Fibroblast of skin of right quadriceps (primary cell): ENCODE measurements at places on chromosomes 6 and 20.

DNA sequence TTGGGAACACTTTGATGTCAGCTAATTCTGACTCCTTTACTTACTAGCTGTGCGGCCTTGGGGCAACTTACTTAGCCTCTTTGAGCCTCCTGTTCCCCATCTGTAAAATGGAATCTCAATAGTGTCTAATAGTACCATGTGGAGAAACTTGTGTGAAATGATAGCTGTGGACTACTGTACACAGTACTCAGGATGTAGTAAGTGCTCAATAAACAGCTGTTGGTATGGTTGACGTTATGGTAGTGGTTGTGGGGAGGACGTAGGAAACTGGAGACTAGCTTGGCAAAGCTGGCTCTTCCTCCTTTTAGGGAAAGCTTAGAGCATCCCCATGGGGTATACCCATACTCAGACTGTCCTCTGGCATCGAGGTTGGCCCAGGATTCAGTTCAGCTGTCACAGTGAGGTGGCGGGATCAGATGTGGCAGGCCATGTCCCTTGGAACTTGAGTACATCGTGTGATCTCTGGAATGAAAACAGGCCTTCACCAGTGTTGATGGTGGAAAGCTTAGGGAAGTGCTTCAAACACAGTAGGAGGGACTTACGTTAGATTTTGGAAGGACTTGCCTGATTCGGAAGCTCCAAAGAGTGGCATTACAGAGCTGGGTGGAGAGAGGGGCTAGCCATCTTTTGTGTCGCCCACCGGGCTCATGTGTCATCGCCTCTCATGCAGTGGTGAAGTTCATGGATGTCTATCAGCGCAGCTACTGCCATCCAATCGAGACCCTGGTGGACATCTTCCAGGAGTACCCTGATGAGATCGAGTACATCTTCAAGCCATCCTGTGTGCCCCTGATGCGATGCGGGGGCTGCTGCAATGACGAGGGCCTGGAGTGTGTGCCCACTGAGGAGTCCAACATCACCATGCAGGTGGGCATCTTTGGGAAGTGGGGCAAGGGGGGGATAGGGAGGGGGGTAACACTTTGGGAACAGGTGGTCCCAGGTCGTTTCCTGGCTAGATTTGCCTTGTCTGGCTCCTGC, 7.1 kb downstream of the VEGFA start:
- no peak for DNase-seq

DNA sequence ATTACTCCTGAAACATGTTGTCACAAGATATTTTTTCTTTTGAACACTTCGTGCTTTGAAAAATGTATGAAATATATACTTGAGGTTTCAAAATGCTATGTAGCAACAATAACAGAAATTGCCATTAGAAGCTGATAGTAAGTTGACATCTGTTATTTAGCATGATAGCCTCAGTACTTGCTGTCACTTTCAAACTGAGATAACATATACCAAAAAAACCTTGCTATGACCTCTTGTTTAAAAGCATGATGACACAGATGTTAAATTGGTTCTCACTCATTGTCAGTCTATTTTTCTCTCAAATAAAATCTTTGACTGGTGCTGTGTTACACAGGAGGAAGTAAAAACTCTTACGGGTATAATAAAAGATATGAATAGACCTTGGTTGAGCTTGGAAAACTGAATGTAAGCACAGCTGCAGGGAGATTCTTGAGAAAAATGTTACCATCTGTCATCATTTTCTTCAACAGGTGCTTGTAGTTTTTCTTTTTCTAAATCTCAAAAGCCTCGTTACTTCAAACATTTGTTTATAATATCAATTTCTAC, 18.6 kb downstream of the MOXD1 start:
- DNase-seq, result no peak

GRCh38 chr6:139144490-139145085, 9.7 kb downstream of the HECA start:
- DNase-seq, result no peak

DNA sequence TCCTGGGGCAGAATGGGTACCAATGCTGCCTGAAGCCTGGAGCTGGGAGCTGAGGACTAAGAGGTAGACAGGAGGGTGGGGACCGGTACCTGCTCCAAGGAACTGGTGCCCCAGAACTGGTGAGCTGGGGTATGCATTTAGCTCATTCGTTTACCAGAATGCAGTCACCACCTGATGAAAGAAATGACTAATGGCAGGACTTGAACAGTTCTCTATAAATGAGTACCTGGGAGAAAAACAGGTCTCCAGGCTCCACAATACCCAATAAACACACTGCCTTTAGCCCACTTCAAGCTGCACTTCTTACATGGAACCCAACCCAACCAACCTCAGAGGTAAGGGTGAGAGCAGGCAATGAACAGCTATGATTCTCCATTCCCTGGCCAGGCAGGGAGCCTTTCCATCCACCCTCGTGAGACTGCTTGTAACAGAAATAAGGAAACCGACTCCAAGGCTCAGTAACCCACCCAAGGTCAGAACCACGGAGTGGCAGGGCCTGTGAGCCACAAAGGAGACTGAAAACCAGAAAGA, 15.4 kb downstream of the FKBP1A start:
- DNase-seq, result no peak

- DNase-seq, result no peak
Observed at GRCh38 chr6:151535476-151536187, 41.8 kb downstream of the CCDC170 start.

DNA sequence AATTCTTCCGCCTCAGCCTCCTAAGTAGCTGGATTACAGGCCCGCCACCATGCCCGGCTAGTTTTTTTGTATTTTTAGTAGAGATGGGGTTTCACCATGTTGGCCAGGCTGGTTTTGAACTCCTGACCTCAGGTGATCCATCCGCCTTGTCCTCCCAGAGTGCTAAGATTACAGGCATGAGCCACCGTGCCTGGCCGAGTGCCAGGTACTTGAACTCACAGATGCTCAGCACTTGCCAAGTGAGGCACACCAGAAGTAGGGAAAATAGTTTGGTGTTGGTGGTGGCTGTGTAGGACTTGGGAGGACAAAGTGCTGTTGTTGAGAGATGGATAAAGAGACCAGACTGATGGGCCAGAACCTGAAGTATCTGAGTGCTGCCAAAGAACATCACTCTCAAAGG, 40.0 kb upstream of the MBOAT1 start:
- DNase-seq, result no peak

GRCh38 chr20:5491455-5491854, 174.7 kb upstream of the PROKR2 start:
- no peak for DNase-seq

DNA sequence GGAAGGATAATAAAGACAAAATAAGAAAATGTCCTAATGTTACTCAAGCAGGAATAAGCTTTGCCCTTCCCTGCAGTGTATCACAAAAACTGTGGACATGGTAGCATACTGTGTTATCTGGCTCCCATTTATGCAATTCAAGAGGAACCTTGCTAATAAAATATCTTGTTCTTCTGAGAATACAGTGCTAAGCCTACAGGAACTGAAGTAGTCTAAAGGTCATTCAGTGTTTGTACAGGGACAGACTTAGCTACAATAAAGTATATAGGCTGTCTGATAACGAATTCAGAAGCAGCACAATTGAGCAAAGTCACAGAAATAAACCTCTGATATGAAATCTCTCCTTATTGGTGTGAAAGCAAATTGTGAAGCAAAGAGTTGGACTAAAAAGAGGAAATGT, 59.6 kb upstream of the SDHAF4 start:
- DNase-seq, result no peak

DNA sequence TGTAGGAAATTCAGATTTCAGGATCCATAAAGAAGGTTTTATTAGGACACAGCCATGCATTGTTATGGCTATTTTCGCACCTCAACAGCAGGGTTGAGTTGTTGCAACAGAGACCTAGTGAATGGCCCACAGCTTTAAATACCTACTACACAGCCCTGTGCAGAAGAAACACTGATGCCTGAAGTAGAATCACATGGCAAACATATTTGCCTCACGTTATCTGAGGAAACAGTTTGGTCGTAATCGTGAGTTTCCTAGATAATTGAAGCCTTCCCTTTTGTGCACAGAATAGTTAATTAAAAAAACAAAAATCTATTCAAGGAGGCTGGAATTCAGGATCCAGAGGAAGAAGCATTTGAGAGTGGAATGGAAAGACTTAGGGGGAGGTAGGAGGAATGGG, 55.1 kb downstream of the GCNT2 start:
- no peak for DNase-seq

GRCh38 chr20:22620342-22620741, 36.0 kb upstream of the FOXA2 start:
- DNase-seq, result no peak

GRCh38 chr6:110013386-110013785, 35.3 kb downstream of the GPR6 start:
- no peak for DNase-seq

GRCh38 chr6:38975621-38976049, 72.9 kb upstream of the GLP1R start:
- no peak for DNase-seq

DNA sequence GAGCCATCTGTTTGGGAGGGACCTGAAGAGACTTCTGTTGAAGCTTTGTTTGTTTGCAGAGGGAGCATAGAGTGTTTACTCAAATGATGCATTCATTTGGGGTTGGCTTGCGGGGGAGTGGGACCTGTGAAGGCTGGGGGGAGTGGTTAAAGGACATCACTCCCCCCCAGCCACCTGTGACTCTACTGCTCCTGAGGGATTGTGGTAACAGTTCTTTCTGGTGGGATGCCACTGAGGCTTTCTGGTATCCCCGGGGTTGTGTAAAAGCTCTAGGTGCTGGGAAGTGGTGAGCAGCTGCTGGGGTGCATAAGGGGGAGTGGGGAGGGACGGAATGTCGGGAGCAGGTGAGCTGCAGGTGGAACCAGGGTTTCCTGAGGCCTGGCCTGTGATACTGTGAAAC, 239.2 kb upstream of the QKI start:
- no peak for DNase-seq

DNA sequence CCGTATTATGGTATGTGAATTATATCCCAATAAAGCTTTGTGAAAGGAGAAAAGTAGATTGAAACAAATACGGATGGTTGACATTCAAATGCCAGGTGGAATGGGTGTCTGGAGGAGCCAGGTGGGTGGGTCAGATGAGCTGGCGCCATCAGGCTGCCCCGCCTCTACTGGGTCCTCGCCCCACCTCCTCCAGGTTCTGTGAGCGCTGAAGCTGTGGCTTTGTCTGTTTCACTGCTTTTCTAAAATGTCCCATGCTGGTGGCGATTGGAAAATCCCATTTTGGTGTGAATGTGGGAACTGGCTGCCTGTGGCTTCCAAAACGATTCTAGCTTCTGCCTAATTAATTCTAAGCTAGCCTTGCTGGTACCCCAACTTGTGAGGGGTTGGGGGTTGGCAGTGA, 16.5 kb downstream of the DUSP22 start:
- DNase-seq, result no peak

- DNase-seq, result peak; percentile 80
Observed at GRCh38 chr6:156699017-156699421, 78.2 kb upstream of the ARID1B start.

DNA sequence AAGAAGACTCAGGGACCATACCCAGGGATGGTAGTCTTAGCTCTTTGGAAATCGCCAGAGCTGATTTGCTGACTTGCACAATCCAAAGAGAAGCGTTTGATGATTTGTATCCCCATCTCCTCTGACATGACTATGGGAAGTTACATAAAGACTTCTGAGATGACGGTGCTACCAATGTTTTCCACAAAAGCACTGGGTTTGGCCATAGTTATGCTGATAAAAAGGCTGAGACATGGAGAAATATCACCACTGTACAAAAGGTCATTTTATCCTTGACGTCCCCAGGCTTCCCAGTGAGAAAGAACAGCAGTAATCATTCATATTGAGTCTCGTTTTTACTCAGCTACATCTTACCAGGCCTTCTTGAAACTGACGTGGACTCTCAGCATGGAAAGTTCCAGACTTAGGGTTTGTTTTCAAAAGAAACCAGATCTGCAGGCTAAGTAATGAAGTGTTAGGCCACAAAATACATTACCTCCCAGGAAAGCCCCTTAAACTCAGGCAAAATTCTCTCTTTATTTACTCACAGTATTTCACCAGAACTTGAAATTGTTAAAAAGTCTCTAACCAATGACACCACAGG, 370.3 kb upstream of the JARID2 start:
- DNase-seq, result no peak

DNA sequence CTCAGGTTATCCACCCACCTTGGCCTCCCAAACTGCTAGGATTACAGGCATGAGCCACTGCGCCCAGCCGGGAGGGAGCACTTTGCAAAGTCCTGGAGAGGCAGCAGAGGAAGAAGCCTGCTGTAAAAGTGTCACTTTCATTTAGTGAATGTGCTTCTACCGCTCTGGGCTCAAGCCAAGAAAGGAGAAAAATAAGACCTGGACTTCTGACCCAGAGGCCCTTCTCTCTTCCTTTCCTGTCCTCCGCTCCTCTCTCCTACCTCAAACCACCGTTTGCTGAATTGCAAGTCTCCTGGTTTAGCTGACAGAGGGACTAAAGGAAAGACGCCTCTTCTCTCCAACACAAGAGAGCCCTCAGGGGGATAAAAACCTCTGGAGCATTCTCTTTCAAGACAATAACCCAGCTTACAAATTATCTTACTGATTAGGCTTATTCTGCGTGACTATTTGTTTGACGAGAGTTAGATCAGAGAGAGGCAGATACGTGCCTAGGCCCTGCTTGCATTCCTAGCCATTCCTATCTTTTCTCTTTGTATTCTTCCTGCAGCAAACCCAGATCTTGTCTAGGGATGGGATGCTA, 84.2 kb upstream of the SLC22A23 start:
- no peak for DNase-seq

DNA sequence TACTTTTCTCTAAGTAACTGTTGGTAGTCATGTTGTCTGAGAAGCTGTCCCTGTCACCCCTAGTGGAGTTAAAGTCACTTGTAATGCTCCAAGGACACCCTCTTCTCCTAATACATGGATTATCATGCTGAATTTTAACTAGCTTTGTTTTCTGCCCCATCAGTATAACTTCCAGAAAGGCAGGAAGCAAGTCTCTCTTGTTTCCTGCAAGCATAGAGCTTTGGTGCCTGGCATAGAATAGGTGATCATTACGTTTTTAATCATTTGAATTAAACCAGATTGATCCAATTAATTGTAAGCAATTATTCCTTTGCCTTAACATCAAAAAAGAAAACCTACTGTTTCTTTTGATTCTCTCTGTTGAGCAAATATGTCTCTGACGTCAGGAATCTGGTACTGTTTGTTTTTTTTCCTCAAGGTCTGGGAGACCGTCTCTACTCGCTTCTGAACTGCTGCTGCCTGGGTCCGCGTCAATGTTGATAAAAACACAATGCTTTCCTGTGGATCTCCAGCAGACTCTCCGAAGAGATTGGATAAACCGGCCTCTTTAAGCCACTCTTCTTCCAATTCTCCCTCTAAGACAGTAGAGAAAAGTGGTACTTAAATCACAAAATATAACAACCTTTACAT, 71.8 kb downstream of the ARHGAP18 start:
- DNase-seq, result peak; percentile 43

- DNase-seq, result no peak
Observed at GRCh38 chr6:14451594-14452374, 334.2 kb downstream of the CD83 start.

DNA sequence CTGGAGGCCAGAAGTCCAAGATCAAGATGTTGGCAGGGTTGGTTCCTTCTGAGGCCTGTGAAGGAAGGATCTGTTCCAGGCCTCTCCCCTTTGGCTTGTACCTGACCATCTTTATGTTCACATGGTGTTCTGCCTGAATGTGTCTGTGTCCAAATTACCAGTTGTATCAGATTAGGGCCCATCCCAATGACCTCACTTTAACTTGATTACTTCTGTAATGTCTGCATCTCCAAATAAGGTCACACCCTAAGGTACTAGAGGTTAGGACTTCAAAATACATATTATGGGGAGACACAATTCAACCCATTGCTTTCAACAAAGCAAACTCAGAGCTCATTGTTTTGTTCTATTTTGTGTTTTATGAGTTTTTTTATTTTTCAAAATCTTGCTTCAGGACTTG, 75.7 kb downstream of the TNFAIP3 start:
- no peak for DNase-seq

- DNase-seq, result peak; percentile 20
Observed at GRCh38 chr6:72760114-72760793, 138.4 kb downstream of the KCNQ5 start.
